A549 treated with ZK216348 at 1 μM for 4 hours (cell line): ENCODE measurements at places on chromosomes 7 and 10. TPM values are rescaled to one million over a fixed set of nuclear protein-coding genes. Genes with fewer than 3 reads are reported as not detected.

The VWC2 gene
- total RNA-seq, result not detected in 5 replicates

The EGFR gene
- total RNA-seq, result 80.6 to 138 TPM (median 108 TPM) in 5 replicates

The WEE2 gene
- total RNA-seq, result not detected in 5 replicates

The HOXA4 gene
- 1.5 to 2.6 TPM (median 2.2 TPM) in 5 replicates for total RNA-seq

The GRB10 gene
- total RNA-seq, result 54.0 to 73.7 TPM (median 67.7 TPM) in 5 replicates

The PRKCQ gene
- 3.9 to 4.8 TPM (median 4.3 TPM) in 5 replicates for total RNA-seq

The KIAA1549 gene
- total RNA-seq, result 4.2 to 8.6 TPM (median 6.5 TPM) in 5 replicates

The PRSS37 gene
- total RNA-seq, result not detected in 5 replicates

The VAX1 gene
- 1.3 to 1.6 TPM (median 1.4 TPM) in 5 replicates for total RNA-seq

The LIPF gene
- total RNA-seq, result not detected in 5 replicates

The ATP6V0A4 gene
- 0.09 to 0.34 TPM (median 0.28 TPM) in 5 replicates for total RNA-seq

The ABCB1 gene
- total RNA-seq, result 0.09 TPM in 1 of 5 replicates, not detected in the others

The PKD1L1 gene
- 0.02 to 1.0 TPM (median 0.28 TPM) in 4 of 5 replicates, not detected in the other for total RNA-seq
